ENCODE measurements at places on chromosomes 11 and 22. TPM values are rescaled to one million over a fixed set of nuclear protein-coding genes. Genes with fewer than 3 reads are reported as not detected.
A peak's percentile ranks its signal among the peaks of the same experiment; 100 is the strongest.

GRCh38 chr22:44753189-44754042 lies 1.0 kb downstream of the ARHGAP8 start:
- no peak for DNase-seq

- DNase-seq: no peak
These were observed 6.1 kb downstream of the APLNR start for GRCh38 chr11:57230791-57231538.

GRCh38 chr11:8749202-8749601 lies 66.6 kb downstream of the RPL27A start:
- DNase-seq: no peak

VWCE gene
- total RNA-seq: not detected

- DNase-seq: no peak
These were observed at the start of gene SEZ6L for GRCh38 chr22:26169315-26170111. Gene SEZ6L, plus strand, starts transcription at chr22:26169462. Its CDS starts 208 bp downstream, at chr22:26169670.

RAB3IL1 gene
- 7.4 TPM for total RNA-seq

GRCh38 chr11:26322335-26323067 lies 9.4 kb upstream of the ANO3 start:
- no peak for DNase-seq

DNA sequence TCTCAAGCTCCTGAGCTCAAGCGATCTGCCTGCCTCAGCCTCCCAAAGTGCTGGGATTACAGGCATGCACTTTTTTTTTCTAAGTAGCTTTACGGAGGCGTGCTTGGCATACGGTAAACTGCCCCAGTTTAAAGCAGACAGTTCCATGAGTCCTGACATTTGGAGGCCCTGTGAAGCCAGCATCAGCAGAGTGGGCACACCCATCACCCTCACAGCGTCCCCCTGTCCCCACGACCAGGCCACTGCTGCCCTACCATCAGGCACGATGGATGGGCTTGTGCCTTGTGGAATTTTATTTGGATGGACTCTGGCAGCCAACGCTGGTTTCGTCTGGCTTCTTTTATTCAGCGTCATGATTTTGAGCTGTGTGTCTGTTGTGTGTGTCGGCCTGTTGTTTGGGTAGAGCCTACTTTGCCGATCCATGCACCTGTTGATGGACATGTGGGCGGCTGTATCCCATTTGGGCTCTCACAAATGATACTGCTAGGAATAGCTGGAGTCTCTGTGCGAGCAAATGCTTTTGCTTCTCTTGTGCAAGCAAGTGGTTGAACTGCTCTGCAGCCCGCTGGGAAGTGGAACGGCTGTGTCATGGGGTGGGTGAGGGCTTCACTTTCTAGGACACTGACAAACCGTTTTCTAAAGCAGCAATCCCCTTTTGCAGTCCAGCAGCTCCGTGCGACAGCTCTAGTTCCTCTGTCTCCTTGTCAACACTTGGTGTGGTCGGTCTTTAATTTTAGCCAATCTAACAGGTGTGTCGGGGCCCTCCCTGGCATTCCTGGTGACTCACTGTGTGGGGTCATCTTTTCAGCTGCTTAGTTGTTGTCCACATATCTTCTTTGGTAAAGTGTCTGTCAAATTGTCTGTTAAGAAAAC lies 23.8 kb downstream of the KCNQ1 start:
- peak; percentile 60 for DNase-seq

- no peak for DNase-seq
These were observed 30.7 kb downstream of the SVIP start for GRCh38 chr11:22798901-22799300.

DNA sequence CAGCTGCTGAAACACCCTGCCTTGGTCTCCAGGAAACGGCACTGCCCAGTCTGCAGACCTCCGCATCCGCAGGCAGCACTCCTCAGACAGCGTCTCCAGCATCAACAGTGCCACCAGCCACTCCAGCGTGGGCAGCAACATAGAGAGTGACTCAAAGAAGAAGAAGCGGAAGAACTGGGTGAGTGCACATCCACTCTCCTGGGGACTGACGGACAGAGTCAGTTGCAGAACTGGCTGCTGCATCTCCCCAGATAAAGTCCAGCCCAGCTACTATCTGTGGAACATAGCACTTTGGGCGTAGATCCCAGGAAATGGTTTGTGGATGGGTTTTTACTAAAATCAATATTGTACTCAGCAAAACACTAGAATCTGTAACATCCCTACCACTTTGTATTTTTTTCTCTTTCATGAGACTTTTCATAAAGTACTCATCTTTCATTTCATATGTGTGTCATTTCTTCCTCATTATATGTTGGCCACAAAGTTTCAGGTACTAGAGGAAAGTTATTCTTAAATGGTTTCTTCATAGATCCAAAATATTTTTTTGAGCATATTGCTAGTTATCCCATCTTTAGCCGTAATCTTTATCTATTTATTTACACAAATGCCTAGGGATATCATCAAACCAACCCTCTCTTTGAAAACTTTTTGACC lies 80.1 kb downstream of the DBX1 start:
- DNase-seq: no peak
